ENCODE measurements at places on chromosomes 16 and 17. TPM values are rescaled to one million over a fixed set of nuclear protein-coding genes. Genes with fewer than 3 reads are reported as not detected.

- H3K27me3 ChIP-seq = no peaks in the 10 kb centered on the region
- H3K36me3 ChIP-seq = peaks cover 23% of the 10 kb centered on the region
- H3K27ac ChIP-seq = peak overlapping the region; percentile 73
- no peak for DNase-seq
- H3K4me1 ChIP-seq = peaks cover 38% of the 10 kb centered on the region
- H3K4me3 ChIP-seq = no peak overlapping the region
These were observed 15.3 kb downstream of the ZZEF1 start for GRCh38 chr17:4127555-4127954.

DNA sequence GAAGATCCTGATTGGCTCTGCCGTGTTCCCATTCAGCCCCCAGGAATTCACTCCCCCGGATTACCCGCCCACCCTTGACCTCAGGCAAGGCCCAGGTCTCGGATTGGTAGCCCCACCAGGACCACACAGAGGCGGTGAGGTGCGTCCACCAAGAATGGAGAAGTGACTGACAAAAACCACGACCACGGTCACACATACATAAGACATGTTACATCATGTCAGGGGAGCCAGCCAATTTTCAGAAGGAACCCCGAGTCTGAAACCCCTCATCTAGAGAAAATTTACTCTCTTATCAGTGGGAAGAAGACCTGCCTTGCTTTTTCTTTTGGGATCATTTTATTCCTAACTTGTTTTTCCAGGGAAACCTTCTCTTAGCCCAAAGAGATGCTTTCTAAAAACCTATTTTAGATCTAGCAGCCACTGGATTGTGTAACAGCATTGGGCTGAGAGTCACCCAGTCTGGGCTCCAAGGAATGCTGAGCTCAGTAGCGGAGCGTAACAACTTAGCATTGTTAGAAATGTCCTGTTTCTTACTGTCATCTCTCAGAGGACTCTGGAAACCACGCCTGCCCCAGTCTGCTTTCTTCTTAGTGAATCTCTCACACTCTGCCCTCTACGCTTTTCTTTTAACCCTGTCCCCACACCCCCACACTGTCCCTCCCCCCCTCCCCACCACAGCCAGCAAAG lies 164.1 kb downstream of the CMIP start:
- no peaks in the 10 kb centered on the region for H3K27me3 ChIP-seq
- H3K4me1 ChIP-seq = no peaks in the 10 kb centered on the region
- no peak overlapping the region for H3K27ac ChIP-seq
- H3K36me3 ChIP-seq = peaks cover 5% of the 10 kb centered on the region

GRCh38 chr17:50035421-50035879 lies 20.5 kb upstream of the ITGA3 start:
- DNase-seq = no peak
- H3K27ac ChIP-seq = no peak overlapping the region
- no peaks in the 10 kb centered on the region for H3K36me3 ChIP-seq
- peaks cover 4% of the 10 kb centered on the region for H3K27me3 ChIP-seq
- no peak overlapping the region for H3K4me3 ChIP-seq

TMEM114 gene
- not detected for total RNA-seq

Measured in activated CD4-positive, alpha-beta T cell treated with anti-CD3 and anti-CD28 coated beads for 36 hours (primary cell).